ENCODE measurements at places on chromosomes 1 and 21.

DNA sequence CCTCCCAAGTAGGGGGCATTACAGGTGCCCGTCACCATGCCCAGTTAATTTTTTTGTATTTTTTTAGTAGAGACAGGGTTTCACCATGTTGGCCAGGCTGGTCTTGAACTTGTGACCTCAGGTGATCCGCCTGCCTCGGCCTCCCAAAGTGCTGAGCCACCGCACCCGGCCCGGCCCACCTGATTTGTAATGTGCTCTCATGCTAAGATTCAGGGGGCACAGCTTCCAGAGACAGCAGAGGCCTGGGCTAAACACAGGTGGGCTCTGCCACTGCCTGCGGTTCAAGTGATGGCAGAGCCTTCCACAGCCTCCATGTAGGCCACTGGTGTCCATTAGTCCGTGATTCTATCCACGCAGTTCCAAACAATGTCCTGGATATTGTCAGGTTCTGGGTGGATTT lies 98.4 kb downstream of the PDE9A start:
- no peak for DNase-seq

GRCh38 chr1:94592571-94592920 lies 51.0 kb upstream of the F3 start:
- no peak for DNase-seq

GRCh38 chr1:6059866-6060265 lies 14.2 kb downstream of the KCNAB2 start:
- no peak for DNase-seq

GRCh38 chr1:221793439-221794078 lies 51.7 kb upstream of the DUSP10 start:
- DNase-seq: no peak
